ENCODE measurements at places on chromosomes 2 and 18.

- DNase-seq = peak; percentile 78
Measured at GRCh38 chr2:65186872-65187851, 40.5 kb upstream of the ACTR2 start.

GRCh38 chr2:45237128-45237527 lies 227.9 kb upstream of the SIX2 start:
- no peak for DNase-seq

GRCh38 chr2:11017921-11018320 lies 106.2 kb downstream of the KCNF1 start:
- peak; percentile 4 for DNase-seq

- no peak for DNase-seq
Measured at GRCh38 chr2:177192788-177193187, 19.8 kb upstream of the HNRNPA3 start.

GRCh38 chr2:128456281-128456680 lies 137.6 kb upstream of the HS6ST1 start:
- DNase-seq = no peak

DNA sequence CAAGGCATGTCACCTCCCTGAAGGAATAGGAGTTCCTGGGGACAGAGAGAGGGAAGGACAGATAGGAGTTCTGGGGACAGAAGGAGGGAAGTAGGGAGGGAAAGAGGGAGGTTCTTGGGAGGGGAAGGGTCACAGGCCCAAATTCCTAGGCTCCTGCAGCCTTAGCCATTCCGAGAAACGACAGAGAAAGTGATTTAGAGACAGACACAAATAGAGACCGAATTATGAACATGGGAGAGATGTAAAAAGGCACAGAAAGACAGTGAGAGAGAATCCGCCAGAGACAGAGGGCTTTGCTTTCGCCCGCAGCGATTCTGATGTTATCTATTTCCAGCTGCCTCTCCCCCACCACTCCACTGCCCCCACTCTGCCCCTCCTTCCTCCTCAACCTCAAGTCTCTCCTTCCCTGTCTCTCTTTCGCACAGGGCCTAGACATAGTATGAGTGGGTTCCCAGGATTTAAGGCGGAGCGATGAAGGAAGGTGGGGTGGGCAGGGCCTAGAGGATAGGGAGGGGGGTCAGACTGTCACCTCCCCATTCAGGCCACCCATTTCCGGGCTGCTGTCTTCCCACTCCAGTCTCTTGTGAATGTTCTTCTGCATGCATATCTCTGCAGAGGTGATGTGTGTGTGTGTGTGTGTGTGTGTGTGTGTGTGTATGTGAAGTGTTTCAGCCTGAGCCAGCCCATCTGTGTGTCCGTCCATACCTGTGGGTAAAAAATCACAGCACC lies 3.3 kb upstream of the WNT6 start:
- no peak for DNase-seq

DNA sequence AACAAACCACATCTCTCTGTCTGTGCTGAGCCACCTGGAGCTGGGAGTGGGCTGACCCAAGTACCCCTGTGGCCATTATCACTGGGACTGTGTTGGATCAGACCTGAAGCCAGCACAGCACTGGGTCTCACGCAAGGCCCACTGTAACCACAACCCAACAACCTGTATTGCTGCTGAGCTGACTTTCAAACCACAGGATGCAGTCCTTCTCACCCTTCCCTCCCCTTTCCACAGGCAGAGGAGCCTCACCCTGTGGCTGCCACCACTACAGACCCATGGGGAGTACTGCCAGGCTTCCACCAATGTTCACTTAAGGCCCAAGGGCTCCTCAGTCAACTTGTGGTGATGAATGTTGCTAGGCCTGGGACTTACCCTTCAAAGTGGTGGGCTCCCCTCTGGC lies 135.7 kb downstream of the DIS3L2 start:
- no peak for DNase-seq

- DNase-seq = no peak
Measured at GRCh38 chr2:113123726-113124125, 3.7 kb upstream of the IL1RN start.

DNA sequence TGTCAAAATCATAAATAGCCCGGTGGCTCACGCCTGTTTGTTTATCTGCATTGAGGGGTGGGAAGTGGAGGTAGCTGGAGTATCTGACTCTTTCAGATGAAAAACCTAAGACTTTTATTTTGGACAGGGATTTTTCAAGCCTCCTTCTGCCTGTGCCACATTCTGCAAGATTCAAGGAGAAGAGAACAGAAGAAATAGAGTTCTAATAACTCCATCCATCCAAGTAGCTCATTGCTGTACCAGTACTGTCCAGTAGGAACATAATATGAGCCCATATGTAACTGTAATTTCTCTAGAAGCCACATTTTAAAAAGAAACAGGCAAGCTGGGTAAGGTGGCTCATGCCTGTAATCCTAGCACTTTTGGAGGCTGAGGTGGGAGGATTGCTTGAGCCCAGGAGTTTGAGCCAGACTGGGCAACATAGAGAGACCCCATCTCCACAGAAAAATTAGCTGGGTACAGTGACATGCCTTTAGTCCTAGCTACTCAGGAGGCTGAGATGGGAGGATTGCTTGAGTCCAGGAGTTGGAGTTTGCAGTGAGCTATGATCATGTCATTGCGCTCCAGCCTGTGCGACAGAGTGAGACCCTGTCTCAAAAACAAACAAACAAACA lies 35.4 kb upstream of the NT5DC4 start:
- no peak for DNase-seq

GRCh38 chr2:167054881-167055280 lies 166.6 kb downstream of the XIRP2 start:
- no peak for DNase-seq

- no peak for DNase-seq
Measured at GRCh38 chr18:3683483-3683882, 233.5 kb downstream of the TGIF1 start.

GRCh38 chr2:8162552-8162951 lies 519.3 kb upstream of the ID2 start:
- no peak for DNase-seq

DNA sequence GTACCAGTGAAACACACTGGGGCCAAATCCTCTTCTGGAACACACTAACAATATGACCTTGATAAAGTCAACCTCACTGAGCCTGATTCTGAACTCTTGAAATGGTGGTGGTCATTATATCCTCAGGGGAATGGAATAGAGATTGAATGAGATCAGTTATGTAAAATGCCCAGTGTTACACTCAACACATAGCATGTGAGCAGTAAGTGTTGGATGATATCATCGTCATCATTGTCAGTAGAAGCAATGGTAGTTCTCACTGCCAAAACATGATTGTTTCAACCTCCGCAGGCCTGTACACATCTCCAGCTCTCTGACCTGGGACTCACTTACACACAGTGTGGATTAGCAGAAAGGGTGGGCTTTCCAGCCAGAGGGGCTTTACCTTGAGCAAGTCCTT lies 5.5 kb upstream of the ST8SIA3 start:
- DNase-seq = no peak

DNA sequence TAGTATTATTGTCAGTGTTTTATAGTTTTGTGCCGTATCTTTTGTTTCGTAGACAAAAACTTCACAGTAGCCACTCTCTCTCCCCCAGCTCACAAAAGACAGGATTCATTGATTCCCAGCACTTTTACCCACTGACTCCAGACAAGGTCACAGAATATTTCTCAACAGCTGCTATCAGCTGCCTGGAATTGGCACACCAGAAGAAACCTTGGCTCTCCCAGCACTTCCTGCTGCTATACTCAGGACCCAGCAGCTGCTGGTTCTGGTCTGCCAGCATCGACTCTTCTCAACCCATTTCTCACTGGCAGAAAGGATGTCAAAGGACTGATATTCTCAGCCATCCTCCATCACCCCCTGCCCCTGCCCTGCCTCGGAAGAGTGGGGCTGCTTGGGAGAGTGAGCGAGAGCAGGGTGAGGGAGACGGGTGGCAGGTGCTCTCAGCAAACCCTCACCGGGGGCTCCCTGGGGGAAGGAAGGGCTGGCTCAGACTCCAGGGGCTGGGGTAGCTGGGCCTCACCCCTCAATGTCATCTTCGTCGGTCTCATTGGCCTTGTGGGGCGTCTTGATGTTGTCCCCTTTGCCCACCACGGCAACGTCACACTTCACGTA lies 6.1 kb upstream of the OTOF start:
- DNase-seq = no peak

DNA sequence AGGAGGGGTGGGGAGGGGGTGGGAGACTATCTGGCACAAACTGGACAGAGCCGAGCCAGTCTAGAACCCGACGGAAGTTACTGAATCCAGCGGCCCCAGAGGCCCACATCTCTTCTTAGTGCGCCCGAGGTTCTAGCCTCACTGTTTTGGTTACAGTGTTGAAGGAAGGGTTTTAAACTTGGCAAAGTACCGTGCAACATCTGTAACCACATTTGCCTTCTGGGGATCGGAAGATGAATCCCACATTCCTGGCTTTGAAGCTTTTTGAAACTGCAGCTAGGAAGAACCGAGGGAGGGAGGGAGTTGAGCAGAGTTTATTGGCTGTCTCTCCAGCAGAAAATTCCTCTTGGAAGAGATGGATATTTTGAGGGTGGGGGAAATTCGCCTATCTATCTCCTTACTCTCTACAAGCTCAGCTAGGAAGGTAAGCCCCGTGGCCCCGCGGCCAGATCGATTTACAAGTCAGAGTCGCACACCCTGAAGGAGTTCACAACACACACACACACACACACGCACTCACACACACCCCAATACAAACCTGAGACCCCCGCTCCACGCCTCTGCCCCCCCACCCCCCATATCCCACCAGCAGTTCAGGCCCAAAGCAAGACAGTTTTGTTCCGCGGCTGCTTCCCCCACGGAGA lies 1.0 kb downstream of the ACVR1 start:
- peak; percentile 33 for DNase-seq

DNA sequence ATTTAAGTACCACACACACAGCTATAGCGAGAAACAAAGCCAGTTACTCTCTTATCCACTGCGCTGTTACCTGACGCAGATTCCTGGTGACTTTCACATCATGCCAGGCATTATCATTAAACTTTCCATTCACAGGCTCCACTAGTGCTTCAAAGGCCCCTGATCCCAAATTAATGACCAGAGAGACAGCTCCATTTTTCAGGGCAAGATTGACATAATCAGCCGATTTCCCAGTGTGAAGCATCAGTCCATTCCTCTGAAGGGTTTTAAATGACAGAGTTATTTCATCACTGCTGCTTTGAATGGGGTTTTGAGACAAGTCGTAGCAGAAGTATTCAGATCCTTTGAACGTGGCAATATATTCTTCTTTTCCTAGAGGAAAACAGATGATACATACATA lies 408.7 kb downstream of the NRXN1 start:
- no peak for DNase-seq
